A172 (cell line): ENCODE measurements at places on chromosomes 5 and 9. TPM values are rescaled to one million over a fixed set of nuclear protein-coding genes. Genes with fewer than 3 reads are reported as not detected.

GRCh38 chr9:118630931-118631595, 738.2 kb downstream of the BRINP1 start:
- DNase-seq: no peak

DNA sequence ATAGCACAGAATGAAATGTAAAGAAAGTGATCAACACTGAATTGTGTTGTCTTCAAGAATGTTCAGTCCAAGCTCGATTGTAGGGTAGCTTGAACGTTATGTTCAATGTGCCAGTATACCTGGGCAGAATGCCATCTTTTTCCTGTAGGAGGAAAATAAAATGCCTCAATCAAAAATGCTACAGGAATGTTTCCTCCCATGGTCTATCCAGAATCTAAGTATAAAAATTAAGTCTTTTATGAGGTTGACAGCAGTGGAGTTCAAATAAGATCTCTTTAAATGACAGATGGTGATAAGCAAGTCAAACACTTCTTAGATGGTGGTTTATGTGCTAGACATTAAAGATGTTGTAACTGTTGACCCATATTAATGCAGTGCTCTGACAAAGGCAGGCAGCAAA, 488.6 kb downstream of the CSNK1G3 start:
- no peak for DNase-seq

DNA sequence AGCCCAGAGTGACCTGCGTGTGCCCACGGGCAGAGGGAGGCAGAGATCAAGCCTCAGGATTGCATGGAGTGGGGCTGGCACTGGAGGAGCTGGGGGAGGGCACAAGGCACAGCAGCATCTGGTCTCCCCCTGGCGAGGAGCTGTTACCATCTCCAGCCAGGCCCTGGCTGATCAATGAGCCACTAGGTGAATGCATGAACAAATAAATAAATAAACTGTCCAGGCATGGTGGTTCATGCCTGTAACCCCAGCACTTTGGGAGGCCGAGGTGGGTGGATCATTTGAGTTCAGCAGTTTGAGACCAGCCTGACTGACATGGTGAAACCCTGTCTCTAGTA, 14.3 kb upstream of the PSMB7 start:
- DNase-seq: no peak

- no peak for DNase-seq
Measured at GRCh38 chr5:81805086-81805485, 54.2 kb upstream of the SSBP2 start.

DNA sequence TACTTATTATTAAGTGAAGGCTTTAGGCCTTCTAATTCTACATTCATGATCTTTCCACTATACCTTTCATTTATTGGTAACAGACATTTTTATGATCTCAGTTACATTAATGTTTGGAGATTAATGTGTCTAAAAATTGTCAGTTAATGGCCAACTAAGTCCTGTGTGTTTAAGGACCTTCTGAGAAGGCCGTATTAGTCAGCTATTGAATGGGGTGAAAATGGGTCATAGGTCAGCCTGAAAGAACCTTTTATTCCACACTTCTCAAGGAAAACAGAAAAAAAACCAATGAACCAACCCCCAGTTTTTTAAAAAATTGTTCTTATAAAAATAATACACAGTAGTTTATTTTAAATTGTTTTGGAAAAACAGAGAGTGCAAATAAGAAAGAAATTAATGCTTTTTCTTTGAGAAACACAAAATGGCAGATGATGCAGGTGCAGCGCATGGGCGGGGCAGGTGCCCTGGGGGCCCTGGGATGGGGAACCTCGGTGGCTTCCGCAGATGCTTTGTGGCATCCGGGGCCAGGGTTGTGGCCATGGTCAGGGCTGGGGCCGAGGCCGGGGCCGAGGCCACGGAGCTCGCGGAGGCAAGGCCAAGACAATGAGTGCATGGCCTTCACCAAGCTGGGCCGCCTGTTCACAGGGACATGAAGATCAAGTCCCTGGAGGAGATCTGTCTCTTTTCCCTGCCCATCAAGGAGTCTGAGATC, 141.9 kb downstream of the SPATA31D1 start:
- DNase-seq: no peak

DNA sequence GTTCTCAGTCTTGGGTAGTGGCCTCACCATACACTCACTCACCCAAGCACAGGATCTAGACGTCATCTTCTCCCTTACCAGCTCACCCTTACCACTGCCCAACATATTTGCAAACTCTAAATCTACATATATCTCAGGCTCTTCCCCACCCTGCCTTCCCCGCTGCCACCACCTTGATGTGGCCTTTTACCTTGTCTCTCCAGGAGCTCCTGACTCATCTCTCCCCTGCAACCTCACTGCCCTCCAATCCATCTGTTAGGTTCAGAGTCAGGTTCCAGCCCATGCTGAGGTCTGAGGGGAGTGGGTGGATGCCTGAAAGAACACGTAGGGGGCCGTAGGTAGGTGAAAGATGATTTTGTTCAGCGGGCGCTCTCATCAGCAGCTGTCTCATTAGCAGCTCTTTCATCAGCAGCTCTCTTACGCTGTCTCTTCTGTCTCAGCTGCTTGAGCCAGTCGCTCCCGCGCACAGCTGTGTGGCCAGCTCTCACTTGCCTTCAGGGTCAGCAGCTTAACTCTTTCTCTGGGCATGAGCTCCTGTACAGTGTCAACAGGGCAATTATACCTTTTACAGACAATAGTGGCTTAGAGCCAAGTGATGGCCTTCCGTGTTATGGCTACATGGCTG, 23.1 kb upstream of the CKMT2 start:
- DNase-seq: no peak

GRCh38 chr5:316210-317085, 5.1 kb upstream of the AHRR start:
- DNase-seq: no peak

GRCh38 chr5:65969539-65970393, 43.4 kb downstream of the ERBIN start:
- no peak for DNase-seq

DNA sequence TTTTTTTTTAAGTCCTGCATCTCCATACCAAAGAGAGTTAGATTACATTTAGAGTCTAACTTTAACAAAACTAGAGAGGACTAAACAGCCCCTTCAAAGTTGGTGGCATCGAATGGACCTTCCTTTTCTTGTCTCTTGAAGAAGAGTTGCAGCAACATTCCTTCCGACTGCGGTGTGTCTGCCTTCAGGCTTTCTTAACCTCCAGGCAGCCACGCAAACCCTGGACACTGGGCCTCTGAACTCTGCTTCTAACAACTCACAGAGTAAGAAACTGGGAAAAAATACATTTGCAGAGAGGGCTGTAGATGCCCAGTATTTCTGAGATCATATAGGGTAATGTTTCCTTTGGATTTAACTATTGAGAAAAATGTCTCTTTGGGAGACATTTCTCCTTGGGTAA, 120.5 kb upstream of the MAST4 start:
- DNase-seq: no peak

- DNase-seq: peak; percentile 82
Measured at GRCh38 chr5:134252671-134253070, 26.8 kb upstream of the PPP2CA start.

GRCh38 chr5:133944263-133945185, 23.9 kb downstream of the C5orf15 start:
- peak; percentile 60 for DNase-seq

- no peak for DNase-seq
Measured at GRCh38 chr5:124289641-124290311, 456.7 kb downstream of the ZNF608 start.

GRCh38 chr5:101418713-101419118, 515.6 kb upstream of the ST8SIA4 start:
- DNase-seq: no peak

DNA sequence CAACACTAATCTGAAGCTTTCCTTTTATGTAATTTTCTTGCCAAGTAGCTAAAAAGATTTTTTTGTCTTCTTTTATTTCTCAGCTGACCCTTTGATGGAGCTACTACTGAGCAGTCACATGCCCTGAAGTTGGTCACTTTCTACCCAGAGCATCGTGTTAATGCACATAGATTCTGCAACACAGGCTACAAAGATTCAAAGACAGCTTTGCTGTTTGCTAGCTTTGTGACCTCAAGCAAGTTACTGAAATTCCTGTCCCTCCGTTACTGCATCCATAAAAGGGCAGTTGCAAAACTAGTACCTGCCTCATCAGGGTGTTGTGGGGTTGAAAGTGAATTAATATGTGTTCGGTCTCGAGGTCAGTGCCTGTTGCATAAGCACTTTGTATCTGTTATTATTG, 179.9 kb downstream of the GAS1 start:
- DNase-seq: peak; percentile 29

GRCh38 chr5:79240561-79240960, 4.6 kb downstream of the JMY start:
- DNase-seq: no peak

DNA sequence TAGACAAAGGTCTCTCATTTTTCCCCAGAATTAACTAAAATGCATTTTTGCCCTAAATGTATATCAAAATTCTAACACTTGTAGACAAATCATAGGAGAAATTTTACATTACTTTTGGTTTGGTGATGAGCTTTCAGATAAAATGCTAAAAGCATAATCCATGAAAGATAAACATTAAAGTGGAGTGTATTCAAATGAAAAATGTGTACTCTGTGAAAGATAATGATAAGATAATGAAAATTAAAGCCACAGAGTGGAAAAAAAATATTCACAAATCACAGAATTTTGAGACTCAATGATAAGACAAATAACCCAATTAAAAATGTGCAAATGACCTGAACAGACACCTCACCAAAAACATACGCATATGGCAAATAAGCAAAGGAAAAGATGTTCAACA, 176.9 kb upstream of the ADAMTS16 start:
- DNase-seq: no peak

DNA sequence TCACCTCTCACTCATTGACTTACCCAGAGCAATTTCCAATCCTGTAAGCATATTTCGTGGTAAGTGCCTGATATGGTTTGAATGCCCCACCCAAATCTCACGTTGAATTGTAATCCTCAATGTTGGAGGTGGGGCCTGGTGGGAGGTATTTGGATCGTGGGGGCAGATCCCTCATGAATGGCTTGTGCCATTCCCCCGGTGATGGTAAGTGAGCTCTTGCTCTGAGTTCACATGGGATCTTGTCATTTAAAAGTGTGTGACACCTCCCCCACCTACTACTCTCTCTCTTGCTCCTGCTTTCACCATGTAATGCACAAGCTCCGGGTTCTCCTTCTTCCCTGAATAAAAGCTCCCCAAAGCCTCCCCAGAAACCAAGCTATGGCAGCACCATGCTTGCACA, 1165.5 kb downstream of the CDH12 start:
- DNase-seq: no peak

DNA sequence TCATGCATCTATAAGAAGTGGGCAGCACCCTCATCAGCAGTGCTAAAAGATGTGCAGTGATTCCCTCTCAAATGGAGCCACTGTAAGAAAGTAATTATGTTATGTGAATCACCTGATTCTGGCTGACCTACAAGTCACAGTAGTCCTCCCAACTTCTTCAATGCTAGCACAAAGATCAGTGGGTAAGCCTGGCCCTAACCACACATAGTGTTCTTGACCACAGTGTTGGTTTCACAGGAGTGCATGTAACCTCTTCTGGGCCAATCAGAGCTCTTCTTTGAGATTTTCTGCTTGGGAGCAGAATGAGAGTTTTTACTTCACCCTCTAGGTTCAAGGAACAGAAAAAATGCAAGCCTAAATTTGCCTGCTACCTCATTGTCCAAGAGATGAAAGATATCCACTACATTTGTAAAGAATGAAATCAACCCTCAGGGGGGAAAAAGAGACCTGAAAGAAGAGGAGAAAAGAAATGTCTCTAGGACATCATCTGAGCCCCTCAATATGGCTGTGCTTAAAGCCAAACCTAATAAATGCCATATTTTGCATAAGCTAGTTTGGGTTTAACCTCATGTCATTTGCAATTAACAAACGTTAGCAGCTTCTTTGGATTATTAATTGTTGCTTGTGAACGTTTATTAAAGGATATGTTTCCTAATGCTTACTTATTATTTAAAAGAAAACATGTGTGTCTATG, 65.3 kb upstream of the ADRB2 start:
- DNase-seq: no peak

- no peak for DNase-seq
Measured at GRCh38 chr5:37867654-37868053, 27.8 kb upstream of the GDNF start.

DNA sequence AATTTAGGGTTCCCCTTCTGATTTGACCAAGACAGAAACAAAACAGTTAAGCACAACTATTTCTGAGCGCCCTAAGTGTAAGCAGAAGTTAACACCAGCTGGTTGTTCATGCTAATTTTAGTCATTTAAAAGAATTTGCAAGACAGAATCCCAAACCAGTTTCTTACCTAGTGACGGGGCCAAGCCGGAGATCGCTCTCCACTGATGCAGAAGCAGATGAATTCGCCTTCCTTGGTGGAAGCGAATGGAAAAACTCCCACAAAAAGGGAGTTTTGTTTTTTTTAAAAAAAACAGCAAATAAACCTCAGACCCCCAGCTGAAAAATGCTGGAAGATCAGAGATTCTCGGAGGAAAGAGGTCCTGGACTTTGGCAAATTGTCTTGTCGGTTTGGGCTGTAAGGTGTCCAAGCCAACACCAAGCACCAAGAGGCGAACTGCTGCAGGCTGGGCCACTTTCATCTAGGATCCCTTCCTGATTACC, 47.4 kb upstream of the GLDC start:
- DNase-seq: no peak

DNA sequence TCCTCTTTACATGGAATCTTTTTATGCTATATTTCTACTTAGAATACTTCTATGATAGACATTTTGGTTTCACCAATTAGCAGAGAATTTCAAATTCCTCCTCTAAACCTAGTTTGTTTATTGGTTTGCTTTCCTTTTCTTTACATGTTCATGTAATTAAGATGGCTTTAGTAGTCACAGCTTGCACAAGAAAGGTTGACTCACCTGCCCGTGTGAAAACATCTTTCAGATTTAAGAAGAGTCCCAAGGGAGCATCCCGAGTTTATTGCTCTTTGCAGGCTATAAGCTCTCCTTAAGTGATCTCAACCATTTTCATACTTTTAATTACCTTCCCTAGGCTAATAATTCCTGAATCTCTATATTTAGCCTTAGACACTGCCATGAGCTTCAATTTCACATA, 28.9 kb downstream of the TYRP1 start:
- DNase-seq: no peak

DNA sequence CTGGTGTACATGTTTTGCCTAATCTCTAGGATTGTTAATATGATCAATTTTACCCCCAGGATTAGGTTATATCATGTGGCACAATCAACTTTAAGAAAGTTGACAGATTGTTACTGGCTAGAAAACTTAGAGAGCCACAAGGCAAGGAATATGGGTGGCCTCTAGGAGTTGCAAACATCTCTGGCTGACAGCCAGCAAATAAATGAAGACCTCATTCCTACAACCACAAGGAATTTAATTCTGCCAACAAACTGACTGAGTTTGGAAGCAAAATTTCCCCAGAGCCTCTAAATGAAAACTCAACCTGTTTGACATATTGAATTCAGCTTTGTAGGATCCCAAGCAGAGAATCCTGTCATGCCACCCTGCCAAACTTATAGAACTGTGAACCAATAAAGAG, 196.4 kb upstream of the PTGER4 start:
- peak; percentile 73 for DNase-seq

GRCh38 chr5:163330723-163331668, 106.4 kb upstream of the CCNG1 start:
- DNase-seq: no peak

Gene BTNL3
- not detected in 2 replicates for total RNA-seq

Gene CNTFR
- total RNA-seq: 0.69 TPM in 1 of 2 replicates, not detected in the other

Gene FBLL1
- 0.17 TPM in 1 of 2 replicates, not detected in the other for total RNA-seq

Gene KIF12
- 0.03 and 0.07 TPM in 2 replicates for total RNA-seq

Gene PPP1R2B
- total RNA-seq: 0.05 TPM in 1 of 2 replicates, not detected in the other

Gene SPOCK1
- total RNA-seq: 4.5 and 6.5 TPM in 2 replicates

Gene RETREG1
- 20.7 and 25.4 TPM in 2 replicates for total RNA-seq

Gene SPINK4
- total RNA-seq: not detected in 2 replicates

Gene ECSCR
- 0.62 and 1.8 TPM in 2 replicates for total RNA-seq

Gene NEUROG1
- total RNA-seq: not detected in 2 replicates

Gene CYLC2
- total RNA-seq: not detected in 2 replicates
